ENCODE measurements at places on chromosomes 16 and 17.

DNA sequence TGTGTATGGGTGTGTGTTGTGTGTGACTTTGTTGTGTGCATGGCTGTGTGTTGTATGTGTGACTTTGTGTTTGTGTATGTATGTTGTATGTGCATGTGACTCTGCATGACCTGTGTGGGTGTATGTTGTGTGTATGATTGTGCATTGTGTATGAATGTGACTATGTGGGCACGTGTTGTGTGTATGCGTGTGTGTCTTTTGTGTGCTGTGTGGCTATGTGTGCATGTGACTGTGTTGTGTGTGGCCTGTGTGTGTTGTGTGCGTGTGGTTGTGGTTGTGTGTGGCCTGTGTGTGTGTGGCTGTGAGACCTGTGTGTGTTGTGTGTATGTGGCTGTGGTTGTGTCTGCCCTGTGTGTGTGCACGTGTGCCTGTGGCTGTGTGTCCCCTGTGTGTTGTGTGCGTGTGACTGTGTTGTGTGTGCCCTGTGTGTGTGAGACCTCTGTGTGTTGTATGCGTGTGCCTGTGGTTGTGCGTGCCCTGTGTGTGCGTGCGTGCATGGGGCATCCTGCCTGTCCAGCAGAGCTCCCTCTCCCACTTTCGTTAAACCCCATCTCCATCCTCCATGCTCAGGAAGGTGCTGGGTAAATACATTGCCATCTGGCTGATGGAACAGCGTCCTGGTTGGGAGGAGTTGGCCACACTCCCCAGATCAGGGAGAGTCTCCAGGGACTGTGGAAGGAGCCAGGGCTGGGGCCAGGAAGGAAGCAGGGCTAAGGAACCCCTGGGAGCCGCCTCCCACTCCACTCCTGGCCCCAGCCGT, 90.1 kb upstream of the GSE1 start:
- no peak for DNase-seq

- DNase-seq, result no peak
Measured at GRCh38 chr16:22366889-22367288, 7.5 kb downstream of the CDR2 start.

- DNase-seq, result no peak
Measured at GRCh38 chr17:72901657-72902056, 190.8 kb downstream of the SLC39A11 start.

GRCh38 chr17:81052199-81052997, 17.4 kb downstream of the BAIAP2 start:
- no peak for DNase-seq

DNA sequence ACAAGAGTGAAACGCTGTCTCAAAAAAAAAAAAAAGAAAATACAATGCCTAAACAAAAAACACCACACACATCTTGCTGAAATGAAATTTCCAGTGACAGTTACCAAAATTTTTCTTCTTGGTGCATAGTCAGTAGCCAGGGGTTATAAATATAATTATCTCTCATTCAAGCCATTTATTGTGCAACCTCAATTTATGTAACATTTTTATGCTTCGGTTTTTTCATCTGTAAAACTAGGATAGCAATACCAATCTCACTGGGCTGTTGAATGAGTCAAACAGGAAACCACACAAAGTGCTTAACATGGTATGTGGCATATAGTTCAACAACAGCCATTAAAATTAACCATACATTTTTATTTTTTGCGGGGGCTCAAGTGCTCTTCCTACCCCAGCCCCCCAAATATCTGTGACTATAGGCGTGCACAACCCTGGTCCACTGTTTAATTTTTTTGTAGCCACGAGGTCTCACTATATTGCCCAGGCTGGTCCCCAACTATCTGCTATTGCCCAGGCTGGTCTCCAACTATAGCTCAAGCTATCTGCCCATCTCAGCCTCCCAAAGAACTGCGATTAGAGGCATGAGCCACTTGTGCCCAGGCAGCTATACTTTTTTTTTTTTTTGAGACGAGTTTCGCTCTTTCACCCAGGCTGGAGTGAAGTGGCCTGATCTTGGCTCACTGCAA, 2.6 kb downstream of the COG4 start:
- DNase-seq, result peak; percentile 52

DNA sequence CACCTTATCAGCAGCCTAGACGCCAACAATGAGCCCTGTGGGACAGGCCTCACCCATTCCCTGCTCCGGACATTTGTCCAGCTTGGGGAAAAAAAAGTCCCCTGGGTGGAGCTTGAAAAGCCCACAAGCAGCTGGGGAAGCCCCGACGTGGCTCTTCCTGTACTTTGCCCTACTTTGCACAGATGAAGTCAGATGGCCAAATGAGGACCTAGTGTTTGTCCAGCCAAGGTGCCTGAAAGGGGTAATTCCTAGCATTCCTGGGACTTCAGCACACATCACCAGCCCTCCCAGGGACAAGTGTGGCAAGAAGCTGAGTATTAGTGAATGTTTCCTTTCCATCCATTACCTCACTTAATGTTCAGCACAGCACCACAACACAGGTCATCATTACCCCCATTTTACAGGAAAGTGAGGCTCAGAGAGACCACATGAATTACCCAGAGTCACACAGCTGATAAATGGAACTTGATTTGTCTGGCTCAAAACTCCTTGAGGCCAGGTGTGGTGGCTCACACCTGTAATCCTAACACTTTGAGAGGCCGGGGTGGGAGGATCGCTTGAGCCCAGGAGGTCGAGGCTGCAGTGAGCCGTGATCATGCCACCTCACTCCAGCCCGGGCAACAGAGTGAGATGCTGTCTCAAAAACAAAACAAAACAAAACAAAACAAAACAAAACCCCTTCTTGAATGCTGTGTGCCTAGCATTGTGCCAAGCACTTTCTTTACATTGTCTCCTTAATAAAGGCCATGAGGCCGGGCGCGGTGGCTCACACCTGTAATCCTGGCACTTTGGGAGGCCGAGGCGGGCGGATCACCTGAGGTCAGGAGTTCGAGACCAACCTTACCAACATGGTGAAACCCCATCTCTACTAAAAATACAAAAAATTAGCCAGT, 19.9 kb upstream of the PLLP start:
- DNase-seq, result no peak

GRCh38 chr16:29675811-29676643, 3.0 kb upstream of the QPRT start:
- peak; percentile 53 for DNase-seq

DNA sequence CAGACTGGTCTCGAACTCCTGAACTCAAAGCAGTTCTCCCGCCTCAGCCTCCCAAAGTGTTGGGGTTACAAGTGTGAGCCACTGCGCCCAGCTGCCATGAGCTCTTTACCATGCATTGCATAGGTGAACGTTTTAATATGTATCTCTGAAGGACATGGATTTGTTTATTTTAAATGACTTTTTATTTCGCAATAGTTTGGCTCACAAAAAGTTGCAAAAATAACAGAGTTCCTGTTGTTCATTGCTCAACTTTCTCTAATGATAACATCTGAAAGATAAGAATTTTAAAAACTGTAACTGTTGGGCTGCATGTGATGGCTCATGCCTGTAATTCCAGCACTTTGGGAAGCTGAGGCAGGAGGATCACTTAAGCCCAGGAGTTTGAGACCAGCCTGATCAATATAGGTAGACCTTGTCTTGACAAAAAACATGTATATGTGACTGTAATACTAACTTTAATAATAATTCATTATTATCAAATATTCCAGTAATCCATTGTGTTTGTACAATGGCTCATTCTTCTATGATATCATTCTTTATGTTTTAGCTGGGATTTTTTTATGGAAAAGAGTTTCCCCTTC, 80.1 kb downstream of the ABCC1 start:
- no peak for DNase-seq

- DNase-seq, result no peak
Measured at GRCh38 chr17:27751166-27751565, 49.2 kb downstream of the NOS2 start.

DNA sequence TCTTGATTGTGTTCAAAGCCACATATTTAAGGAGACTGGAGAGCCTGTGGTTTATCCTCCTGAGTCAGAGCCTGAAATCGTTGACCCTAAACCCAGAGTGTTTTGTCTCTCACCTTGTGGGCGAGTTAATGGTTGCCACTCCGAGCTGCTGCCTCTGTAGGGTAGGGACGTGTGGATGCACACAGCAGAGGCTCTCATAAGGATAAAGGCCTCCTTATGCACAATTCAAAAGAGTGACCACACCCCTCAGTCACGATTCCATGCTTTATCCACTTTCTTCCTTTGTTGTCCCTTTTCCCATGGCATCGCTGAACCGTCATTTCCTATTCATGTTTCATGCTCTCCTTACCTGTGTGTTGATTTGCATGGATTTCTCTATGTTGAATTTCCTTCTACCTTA, 805.0 kb upstream of the RBFOX1 start:
- no peak for DNase-seq

DNA sequence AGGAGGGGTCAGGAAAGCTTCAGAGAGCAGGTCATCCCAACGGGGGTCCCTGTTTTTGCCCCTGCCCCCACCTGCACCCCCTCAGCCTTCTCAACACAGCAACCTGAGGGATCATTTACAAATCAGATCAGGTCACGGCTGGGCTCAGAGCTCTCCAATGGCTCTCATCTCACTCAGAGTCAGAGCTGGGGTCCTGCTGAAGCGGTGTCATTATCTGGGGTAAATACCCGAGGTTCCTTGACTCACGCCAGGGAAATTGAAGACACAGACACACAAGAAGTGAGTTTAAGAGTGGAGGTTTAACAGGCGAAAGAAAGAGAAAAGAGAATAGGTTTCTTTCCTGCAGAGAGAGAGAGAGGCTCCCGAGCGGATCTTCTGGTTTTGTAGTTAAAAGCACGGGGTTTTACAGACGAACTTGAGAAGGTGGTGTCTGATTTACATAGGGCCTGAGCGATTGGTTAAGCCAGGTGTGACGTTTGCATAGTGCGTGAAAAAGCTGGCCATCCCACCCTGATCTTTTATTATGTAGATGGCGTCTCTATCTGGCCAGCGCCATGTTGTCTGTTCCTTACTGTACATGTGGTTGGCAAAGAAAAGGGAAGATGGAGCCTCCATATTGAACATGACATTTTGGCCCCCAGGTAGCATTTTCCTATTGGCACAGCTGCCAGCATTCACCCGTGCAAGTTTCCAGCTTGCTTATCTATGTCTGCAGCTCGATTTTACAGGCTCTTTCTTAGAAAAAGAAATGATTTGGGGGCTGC, 51.4 kb downstream of the WSB1 start:
- DNase-seq, result no peak

DNA sequence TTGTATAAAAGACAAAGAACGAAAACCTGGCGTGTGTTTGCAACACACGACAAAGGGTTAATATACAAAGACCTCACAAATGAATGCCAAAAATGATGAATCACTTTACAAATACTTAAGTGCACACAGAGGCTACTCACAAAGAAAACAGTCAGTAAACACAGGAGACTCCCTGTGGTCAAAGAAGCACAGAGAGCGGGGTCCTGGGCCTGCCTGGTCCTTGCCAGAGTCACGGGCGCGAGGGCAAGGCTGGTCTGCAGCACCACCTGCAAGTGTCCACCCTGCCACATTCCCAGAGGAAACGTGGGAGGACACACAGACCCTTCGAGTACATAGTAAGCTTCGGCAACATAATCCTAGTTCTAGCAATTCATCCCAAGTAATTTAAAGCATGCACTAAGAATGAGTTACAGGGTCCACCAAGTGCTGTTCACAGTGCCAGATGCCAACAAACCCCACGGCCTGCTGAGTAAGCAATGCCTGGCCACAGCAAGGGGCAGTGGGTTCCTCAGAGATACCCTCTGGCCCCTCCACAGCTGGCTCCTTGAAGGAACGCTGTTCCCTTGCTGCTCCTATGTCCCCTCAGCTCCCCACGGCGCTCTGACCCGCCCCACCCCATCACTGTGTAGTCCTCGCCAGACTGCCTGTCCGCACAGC, 24.6 kb upstream of the FAAP100 start:
- DNase-seq, result no peak

DNA sequence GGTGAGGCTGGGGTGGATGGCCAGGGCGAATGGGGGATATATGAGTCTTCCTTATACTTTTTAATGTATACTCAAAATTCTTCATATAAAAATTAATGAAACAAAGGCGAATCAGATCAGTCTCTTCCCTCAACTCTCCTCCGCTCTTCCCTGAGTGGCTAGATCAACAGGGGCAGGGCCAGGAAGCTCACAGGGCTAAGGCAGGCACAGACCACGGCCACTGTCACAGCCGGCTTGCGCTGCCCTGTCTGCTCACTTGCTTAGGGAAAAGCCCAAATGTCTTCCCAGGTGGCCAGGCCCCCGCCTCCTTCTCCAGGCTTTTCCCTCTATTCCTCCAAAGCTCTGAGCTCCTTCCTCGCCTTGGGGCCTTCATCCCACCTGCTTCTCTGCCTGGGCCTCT, 6.0 kb downstream of the GRIN2C start:
- DNase-seq, result no peak

- no peak for DNase-seq
Measured at GRCh38 chr17:28623696-28624095, 9.7 kb upstream of the RSKR start.

GRCh38 chr16:15976225-15976812, 26.9 kb downstream of the ABCC1 start:
- DNase-seq, result no peak

GRCh38 chr16:4625560-4626159, 1.0 kb downstream of the MGRN1 start:
- DNase-seq, result no peak

- peak; percentile 21 for DNase-seq
Measured at GRCh38 chr17:4594931-4595684, 10.8 kb downstream of the SMTNL2 start.

DNA sequence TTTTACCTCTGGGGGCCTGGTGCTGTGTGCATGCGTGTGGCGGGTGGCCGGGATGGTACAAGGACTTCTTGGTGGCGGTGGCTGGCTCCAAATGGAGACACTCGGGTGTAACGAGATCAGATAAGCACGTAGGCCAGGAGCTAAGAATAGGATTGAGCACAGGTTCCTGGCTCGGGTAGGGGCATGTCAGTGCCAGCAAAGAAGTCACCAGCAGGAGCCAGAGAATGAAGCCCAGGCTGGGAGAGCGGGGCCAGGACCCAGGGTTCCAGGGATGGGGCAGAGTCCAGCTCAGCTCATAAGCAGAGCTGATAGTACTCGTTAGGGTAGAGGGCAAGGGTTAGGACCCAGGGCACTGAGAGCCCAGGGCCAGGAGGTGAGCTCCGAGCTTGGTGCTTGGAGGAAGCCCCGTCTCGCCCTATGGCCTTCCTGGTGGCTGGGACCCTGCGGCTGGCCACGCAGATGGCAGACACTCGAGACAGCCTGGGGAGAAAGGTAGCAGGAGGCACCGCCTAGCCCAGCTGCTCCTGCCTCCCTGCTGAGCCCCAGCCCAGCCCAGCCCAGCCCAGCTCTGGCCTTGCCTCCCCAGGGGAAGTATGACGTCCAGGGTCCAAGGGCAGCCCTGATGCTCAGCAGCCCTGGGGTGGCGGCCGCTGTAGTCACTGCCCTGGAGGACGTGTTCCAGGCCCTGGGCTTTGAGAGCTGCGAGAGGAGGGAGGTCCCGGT, 8.9 kb downstream of the ZNF213 start:
- no peak for DNase-seq

DNA sequence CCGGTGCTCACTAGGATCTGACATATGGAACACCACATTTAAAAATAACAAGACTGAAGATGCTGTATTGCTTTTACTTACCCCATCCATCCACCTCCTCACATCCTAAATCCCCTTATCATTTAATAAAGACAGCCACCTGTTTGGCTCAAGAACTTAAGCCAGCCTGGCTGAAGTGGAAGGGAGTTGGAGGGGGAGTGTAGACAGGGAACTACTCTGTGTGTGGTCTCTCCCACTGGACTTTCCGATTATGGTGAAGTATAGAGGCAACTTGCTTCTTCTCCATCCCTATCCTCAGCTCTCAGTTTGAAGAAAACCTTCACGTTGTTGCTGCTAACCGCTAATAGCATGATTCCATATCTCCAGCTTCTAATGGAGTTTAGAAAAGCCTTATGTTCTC, 313.4 kb downstream of the CDH11 start:
- no peak for DNase-seq
